ENCODE measurements at places on chromosomes 6 and 20.
A peak's percentile ranks its signal among the peaks of the same experiment; 100 is the strongest.

DNA sequence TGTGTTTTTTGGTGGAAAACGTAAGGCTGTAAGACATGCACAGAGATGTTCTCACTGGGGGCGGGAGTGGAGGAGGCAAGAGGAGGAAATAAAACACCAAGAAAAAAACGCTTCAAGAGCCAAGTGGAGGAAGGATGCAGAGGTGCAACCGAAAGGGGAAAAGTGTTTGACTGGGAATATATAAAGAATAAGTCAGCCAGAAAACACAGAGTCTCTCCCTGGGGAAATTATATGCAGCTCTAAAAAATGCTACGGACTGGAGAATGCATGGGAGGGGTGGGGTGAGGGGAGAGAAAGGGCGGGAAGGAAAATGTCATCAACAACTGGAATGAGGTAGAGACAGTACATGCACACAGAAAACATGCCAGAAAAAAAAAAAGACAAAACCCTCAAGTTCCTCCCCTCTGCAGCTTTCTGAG is 133.5 kb downstream of the SCML4 start:
- no peak for DNase-seq

- DNase-seq = no peak
These were observed 53.6 kb upstream of the LRRC1 start for GRCh38 chr6:53741034-53741823.

- DNase-seq = no peak
These were observed 130.8 kb downstream of the TIAM2 start for GRCh38 chr6:155125906-155126305.

GRCh38 chr6:33949877-33950435 is 146.2 kb upstream of the MLN start:
- DNase-seq = no peak

GRCh38 chr6:122833021-122833491 is 44.0 kb downstream of the SMPDL3A start:
- DNase-seq = no peak

- no peak for DNase-seq
These were observed 45.2 kb downstream of the BACH2 start for GRCh38 chr6:90251295-90251992.

- DNase-seq = no peak
These were observed 130.9 kb downstream of the CARMIL1 start for GRCh38 chr6:25410102-25410501.

GRCh38 chr6:150684714-150685459 is 85.2 kb downstream of the PLEKHG1 start:
- DNase-seq = peak; percentile 59

DNA sequence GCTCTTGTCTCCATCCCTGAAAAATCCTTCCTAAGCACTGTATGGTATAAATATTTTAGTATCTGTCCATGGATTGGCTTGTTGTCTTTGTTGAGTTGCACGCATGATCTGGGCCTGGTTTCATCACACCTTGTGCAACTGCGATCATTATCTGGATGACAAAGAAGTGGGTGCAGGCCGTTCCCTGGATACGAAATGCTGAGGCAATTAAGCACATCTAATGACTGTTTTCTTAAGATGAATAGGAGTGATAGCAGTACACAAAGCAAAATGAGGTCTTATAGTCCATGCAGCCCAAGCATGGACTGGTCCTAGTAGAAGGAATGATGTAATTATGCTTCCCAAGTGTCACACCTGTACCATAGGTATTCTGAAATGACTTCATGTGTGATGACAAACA is 47.8 kb downstream of the SLC35D3 start:
- DNase-seq = no peak

DNA sequence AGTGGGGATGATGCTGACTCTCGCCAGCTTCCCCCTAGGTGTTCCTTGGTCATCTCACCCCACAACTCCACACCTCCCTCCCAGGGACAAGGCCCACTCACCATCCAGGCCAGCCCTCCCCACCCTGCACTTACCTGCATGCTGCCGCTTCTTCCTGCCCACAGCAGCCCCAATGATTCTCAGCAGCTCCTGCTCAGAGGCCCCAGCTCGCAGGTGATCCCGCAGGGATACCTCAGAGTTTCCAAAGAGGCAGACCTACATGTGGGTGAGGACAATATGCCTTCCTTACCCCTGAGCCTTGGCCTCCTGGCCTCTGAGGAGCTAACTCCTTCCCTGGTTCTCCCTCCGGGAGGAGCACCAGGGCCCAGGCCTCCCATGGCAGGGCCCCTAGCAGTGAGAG is 24.6 kb downstream of the MOCS1 start:
- DNase-seq = no peak

DNA sequence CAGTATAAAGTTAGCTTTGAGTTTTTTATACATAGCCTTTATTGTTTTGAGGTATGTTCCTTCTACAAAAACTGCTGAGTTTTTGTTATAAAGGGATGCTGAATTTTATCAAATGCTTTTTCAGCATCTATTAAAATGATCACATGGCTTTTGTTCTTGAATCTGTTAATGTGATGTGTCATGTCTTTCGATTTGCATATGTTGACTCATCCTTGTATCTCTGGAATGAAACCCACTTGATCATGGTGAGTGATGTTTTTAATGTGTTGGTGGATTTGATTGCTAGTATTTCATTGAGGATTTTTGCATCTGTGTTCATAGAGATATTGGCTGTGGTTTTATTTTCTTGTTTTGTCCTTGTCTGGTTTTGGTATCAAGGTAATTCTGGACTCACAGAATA is 24.7 kb upstream of the BLCAP start:
- DNase-seq = no peak

- no peak for DNase-seq
These were observed 83.8 kb downstream of the IRF4 start for GRCh38 chr6:475314-475713.

- DNase-seq = no peak
These were observed 12.8 kb upstream of the PLN start for GRCh38 chr6:118535176-118535844.

DNA sequence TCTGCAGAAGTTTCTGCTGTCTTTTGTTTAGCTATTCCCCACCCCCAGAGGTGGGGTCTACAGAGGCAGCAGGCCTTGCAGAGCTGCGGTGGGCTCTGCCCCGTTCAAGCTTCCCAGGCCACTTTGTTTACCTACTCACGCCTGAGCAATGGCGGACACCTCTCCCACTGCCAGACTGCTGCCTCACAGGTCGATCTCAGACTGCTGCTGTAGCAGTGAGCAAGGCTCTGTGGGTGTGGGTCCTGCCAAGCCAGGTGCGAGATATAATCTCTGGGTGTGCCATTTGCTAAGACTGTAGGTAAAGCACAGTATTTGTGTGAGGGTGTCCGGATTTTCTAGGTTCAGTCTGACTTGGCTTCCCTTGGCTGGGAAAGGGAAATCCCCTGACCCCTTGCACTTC is 23.6 kb upstream of the ZNF337 start:
- no peak for DNase-seq

GRCh38 chr6:108113557-108114519 is 39.3 kb upstream of the OSTM1 start:
- DNase-seq = no peak

DNA sequence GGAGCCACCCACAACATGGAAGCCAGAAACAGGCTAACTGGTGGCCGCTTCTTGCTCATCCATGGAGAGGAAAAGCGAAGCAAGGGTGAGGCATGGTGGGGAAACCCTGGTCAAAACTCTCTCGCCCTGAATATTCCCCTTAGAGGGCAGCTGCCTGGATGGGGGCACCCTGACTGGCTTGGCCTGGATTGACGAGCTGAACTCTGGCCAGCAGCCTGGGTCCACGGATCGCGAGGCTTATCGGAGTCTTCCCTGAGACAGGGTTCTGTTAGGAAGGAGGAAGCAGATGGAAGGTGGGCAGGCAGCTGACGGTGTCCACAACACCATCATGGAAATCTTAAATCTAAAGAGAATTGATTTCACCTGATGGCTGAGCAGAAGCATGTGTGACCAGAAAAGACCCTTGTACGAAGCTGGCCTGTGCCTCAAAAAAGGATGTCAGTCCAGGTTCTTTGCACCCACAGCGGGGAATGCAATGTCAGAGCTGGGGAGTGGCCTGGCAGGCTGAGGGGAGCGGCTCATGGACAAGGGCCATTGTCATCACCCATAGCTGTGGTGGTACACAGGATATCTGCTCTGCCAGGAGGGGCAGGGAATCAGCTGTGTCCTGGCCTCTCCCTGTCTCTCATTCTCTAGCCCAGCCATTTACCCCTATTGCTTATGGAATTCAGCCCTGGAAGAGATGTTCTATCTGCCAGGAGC is 109.4 kb upstream of the SNX9 start:
- no peak for DNase-seq

- no peak for DNase-seq
These were observed 17.4 kb downstream of the SCML4 start for GRCh38 chr6:107806691-107807090.

DNA sequence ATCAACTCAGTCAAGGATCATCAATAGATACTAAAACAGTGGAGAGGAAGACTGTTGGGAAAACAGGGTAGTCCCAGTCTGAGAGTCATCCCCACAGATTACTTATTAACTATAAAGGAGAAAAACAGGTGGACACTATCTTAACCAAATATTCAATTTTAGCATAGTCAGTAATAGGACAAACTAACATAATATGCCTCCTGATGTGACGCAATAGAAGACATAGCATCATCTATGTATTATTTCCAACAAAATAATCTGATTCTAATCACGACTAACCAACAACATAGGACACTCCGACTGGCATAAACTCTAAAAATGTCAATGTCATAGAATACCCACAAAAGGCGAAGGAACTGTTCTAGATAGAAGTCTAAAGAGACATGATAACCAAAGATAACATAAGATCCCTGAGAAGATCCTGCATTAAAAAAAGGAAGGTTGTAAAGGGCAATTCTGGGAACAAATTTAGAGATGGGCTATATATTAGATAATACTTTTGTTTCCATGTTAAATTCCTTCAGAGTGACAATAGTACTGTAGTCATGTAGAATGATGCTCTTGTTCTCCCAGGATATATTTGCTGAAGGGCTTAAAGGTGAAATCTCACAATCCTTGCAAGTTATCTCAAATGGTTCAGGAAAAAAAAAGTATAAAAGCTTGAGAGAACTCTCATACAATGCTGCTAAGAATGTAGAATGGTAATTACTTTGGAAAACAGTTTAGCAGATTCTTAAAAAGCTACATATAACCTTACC is 28.9 kb downstream of the ILRUN start:
- no peak for DNase-seq

GRCh38 chr20:47989957-47990356 is 204.7 kb upstream of the SULF2 start:
- DNase-seq = no peak

- DNase-seq = no peak
These were observed 26.5 kb downstream of the COL11A2 start for GRCh38 chr6:33165581-33166258.

DNA sequence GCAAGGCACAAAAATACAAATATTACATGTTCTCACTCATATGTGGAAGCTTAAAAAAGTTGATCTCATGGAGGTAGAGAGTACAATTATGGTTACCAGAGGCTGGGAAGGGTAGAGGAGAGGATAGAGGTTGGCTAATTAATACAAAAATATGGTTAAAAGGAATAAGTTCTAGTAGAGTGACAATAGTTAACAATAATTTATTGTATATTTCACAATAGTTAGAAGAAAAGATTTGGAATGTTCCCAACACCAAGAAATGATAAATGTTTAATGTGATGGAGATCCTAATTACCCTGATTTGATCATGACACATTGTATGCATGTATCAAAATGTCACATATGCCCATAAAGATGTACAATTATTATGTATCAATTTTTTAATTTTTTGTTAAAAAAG is 1.8 kb downstream of the ALDH8A1 start:
- no peak for DNase-seq

DNA sequence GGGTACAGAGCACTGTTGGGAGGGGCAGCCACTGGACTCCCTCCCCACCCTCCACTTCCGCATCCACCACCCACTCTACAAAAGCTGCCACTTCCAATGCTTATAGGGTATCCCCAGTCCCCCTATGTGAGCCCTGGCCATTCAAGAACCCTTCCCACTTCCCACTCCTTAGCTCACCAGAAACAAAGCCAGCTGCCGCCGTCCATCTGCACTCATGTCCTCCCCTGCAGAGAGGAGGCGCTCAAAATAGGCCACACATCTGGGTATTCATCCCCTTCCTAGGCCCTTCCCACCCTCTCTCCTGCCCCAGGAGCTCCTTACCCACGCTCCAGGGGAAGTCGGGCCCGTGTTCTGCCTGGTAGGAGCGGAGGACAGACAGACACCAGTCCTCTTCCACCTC is 6.5 kb upstream of the LY6G5C start:
- no peak for DNase-seq

DNA sequence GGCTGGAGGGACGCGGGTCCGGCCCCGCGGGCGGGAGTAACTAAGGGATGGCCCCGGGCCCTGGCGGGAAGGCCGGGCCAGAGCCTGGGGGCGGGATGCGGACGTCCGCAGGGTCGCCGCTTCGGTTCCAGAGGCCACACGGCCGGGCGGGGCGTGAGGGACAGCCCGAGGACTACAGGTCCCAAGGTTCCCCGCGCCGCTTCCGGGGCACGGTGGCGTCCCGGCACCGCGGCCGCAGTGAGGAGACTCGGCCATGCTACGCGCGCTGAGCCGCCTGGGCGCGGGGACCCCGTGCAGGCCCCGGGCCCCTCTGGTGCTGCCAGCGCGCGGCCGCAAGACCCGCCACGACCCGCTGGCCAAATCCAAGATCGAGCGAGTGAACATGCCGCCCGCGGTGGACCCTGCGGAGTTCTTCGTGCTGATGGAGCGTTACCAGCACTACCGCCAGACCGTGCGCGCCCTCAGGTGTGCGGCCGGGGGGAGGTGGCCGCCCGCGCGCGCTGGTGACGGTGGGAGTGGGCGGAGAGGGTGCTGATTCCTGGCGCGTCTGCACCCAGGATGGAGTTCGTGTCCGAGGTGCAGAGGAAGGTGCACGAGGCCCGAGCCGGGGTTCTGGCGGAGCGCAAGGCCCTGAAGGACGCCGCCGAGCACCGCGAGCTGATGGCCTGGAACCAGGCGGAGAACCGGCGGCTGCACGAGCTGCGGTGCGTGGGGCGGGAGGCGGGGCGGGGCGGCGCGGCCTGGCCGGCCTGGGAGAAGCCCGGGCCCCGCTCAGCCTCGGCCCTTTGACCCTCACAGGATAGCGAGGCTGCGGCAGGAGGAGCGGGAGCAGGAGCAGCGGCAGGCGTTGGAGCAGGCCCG is at the start of gene MRPS26:
TSS of gene MRPS26 (plus strand) at position 237 of the 861 bp plus-strand sequence. CDS start at position 254, 17 bp downstream.
- peak; percentile 66 for DNase-seq

DNA sequence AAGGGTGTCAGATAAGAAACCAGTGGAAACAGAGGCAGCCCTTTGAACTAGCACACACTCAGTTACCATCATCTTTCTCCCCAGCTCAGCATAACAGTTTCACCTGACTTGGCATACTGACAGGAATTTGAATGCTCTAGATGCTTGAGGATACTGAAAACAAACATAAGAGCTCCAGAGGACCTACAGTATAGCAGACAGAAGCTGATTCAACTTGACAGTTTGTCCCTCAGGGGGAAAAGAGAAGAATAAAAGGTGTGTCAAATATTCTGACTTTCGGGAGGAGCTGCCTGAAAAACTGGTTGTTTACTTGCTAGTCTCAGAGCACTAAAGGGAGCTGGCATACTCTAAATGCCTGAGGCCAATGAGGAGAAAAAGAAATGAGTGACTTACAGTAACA is 35.1 kb downstream of the EYS start:
- no peak for DNase-seq

GRCh38 chr6:2429032-2429431 is 183.6 kb upstream of the GMDS start:
- no peak for DNase-seq
